ENCODE measurements at places on chromosomes 12 and 14.

DNA sequence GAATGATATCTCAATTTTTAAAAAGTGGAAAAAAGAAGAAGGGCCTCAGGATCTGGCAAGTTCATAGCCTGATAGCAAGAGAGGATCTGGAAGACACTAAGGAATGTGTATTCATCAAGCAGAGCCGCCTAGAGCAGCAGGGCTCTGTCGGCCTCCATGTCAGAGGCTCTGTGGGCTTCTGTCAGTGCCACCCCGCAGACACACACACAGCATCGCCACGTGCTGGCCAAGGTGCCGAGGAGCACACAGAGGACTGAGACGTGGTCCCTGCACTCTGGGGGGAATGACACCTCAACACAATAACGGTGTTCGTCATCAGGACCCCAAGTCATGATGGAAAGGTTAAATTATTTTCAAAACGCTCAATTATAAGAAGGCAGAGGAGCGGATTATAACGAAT is 21.3 kb upstream of the PRMT8 start:
- no peak for DNase-seq

DNA sequence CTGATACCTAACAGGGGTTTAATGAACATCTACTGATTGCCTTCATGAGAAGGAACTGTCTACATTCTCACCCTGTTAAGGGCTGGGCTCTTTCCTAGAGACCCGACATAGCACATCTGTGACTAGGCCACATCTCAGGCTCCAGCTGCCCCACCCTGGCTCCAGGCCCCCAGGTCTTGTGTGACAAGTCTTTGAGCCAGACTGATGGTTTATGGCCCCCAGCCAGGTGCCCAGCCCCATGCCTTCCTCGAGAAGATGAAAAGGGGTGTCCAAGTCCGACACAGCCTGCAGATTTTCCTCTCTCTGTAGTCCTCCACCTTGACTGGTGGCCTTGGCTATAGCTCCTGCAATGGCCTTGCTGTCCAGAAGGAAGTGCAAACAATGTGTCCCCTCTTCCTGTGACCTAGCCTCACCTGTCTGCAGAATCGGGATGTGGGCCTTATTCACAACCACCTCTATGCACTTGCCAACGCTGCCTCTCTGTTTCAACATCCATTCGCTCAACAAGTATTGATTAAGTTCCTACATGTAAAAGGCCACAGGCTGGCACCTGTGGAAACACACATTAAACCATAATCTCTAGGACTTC is 4.2 kb downstream of the ACTN1 start:
- no peak for DNase-seq

- no peak for DNase-seq
These were observed 159.6 kb downstream of the PLCZ1 start for GRCh38 chr12:18578191-18578590.

- no peak for DNase-seq
These were observed 13.0 kb upstream of the DPF3 start for GRCh38 chr14:72906879-72907278.

DNA sequence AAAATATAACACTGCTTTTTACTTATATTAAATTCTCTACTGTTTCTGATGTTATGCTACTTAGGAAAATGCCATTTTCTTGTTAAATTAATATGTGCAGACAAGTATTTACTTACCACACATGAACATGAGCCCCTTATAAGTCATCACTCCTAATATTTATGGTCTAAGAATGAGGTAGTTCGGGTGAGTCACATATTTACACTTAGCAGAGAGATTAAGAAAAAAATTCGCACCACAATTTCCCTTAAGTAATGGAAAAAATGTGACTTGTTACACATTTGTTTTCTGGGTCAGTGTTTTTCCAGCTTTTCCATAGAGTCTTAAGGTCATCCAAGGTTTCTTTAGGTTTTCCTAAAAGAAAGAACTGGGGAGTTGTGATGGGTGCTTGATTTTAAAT is 68.3 kb downstream of the RERG start:
- DNase-seq: no peak

DNA sequence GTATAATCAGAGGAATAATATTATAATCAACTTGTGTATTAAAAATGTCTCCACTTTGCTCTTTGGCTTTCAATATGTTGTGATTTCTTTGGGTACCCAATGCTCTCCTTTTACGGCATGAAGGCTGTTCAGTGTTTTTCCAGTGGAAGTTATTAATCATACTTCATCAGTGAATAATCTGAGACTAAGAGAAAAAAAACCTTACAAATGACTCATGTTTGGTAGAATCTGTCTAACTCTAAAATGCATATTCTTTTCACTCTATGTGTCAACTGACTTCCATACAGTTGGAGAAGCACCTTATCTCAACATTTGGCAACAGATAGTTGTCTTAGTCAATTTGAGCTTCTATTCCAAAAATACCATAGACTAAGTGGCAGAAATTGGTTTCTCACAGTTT is 82.2 kb downstream of the PTPRO start:
- no peak for DNase-seq

- no peak for DNase-seq
These were observed 222.4 kb upstream of the AMIGO2 start for GRCh38 chr12:47302111-47302671.

DNA sequence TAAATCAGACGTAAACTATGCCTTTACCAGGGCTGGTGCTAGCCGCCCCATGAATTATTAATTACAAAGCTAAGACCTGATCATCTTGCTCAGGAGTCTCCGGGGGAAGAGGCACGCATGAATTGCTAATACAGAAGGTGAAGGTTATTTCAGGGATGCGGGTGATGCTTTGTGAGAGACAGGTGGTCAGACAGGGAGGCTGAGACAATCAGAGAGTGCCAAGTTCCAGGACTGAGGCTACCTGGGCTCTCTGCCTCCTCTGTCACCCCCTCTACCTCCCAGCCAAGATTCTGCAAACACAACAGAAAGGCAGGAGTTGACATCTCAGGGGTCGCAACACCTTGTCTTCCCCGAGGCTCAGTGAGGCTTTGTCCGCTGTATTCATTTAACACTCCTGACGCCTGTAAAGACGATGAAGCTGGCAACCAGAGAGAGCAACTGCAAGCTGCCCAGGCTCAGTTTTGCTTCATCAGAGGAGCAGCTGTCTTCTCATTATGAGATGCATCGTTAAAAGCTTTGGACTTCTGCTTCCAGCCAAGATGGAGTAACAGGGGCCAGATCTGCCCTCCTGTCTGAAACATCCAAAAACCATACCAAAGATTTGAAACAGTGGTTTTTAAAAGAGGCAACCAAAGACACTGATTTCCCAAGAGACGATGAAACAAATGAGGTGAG is 46.6 kb downstream of the PRIMA1 start:
- no peak for DNase-seq

GRCh38 chr12:95037906-95038305 is 34.4 kb upstream of the NDUFA12 start:
- peak; percentile 13 for DNase-seq

DNA sequence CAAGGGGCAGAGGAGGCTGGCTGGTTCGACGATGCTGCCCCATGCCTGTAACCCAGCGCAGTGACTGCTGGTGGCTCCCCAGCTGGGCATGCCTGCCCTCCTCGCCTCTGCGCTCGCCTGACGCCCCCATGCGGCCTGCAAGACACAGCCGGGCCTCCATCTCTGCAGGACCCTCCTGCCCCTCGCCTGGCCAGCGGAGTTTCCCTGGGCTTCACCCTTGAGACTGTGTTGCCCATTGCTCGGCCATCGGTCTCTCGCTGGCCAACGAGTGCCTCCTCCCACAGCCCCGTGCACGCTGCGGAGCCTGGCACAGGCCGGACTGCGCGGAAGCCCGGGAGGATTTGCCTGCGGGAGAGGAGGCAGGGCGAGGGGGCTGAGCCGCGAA is 17.6 kb downstream of the ASPG start:
- DNase-seq: no peak

DNA sequence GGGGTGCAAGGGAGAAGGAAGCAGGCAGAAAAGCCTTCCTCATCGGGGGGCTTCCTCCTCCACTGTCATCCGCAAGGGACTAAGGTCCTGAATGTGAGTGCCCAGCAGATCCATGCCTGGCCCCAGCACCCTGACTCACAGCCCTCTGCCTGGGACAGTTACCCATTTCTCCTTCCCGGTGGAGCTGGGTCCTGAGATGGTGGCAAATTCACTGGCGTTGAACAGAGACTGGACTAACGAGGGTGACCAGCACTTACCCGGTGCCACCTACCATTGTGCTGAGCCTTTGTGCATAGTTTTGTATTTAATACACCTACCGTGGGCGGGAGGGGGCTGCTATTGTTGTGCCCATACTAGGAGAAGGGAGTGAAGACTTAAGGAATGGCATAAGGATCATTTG is 30.9 kb upstream of the PLEKHG6 start:
- no peak for DNase-seq

DNA sequence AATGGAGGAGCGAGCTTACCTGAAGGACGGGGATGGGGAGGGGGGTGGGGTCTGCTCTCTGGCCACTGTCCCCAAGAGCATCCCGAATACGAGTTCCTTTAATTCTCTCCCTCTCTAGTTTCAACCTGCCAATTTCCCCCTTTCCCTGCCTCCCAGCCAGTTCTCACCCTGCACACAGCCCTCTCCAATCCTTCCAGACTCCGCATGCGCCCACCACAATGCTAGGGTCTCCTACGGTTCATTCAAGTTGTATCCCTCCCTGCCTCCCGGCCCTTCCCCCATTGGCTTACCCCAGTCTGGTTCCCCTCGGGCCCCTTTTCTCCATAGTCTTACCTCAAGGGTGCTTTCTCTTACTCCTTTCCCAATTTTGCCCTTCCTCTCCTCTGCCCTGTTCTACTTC is 708 bp upstream of the IGFBP6 start:
- no peak for DNase-seq

DNA sequence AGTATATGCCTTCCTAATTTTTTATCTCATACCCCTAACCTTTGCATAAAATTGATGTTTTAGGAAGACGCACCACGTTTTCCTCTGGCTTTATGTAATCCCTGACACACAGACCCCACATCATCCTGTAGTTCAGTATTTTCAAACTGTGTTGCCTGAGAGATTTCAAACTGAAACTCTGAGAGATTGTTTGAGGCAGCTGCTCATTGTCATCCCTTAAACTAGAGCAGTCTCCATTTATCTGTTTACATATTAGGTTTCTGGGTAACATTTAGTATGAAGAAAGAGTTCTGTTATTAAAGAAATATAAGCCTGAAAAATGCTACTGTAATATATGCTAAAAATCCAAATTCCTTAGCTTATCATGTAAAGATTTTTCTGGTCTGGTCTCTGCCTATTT is 24.3 kb downstream of the MNAT1 start:
- DNase-seq: no peak

DNA sequence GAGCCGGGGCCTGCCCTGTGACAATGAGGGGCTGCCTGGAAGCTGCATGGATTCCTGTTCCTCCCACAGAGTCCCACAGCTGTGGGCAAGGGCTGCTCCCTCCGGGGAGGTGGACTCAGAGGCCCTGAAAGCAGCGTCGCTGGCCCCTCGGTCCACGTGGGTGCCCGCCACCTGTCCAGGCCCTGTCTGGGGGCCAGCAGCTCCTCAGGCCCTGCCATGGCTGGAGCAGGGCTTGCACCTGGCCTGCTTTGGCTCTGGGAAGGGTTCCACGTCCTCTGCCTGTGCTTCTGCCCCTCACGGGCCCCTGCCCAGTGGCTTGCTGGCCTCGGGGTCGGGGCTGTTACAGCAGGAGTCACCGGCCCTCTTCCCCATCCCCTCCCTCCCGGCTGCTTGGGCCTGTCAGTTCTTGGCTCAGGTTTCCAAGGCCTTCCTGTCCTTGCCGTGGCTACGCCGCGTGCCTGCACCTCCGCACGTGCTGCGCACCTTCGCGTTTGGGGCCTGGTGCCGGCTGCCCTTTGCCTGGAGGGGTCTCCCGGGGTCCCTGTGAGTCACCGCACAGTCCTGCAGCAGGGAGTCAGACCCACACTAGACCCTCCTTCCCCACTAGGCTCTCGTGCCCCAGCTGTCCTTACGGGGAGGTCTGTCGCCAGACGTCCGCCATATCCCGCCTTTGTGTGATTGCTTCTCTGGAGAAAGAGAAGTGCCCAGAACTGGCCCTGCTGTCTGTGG is 5.8 kb downstream of the FBRSL1 start:
- DNase-seq: no peak

GRCh38 chr12:10175846-10176636 is 2.8 kb upstream of the TMEM52B start:
- no peak for DNase-seq

DNA sequence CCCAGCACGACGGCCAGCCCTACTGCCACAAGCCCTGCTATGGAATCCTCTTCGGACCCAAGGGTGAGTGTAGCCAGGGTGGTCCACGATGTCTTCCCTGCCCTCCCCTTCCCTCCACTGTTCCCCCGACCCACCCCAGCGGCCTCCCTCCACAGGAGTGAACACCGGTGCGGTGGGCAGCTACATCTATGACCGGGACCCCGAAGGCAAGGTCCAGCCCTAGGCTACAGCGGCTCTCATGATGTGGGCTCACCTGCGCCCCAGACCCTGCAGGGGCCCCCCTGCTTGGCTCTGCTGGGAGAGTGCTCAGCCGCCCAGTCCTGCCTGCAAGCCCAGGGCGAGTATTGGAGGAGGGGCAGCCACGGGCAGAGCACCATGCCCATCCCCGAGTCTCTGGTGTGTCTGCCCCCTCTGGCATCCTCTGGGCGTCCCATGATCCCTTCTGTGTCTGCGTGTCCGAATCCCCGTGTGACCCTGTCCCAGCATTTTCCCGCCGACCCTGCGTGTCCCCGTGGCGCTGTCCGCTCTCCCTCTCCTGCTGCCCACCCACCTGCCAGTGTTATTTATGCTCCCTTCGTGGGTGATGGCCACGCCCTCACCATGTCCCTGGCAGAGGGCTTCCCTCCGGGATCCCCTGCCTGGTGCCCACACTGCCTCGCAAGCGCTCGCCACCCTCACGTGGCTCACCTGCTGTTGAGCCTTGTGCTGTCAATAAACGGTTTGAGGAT is 5.0 kb downstream of the CRIP2 start:
- DNase-seq: no peak

DNA sequence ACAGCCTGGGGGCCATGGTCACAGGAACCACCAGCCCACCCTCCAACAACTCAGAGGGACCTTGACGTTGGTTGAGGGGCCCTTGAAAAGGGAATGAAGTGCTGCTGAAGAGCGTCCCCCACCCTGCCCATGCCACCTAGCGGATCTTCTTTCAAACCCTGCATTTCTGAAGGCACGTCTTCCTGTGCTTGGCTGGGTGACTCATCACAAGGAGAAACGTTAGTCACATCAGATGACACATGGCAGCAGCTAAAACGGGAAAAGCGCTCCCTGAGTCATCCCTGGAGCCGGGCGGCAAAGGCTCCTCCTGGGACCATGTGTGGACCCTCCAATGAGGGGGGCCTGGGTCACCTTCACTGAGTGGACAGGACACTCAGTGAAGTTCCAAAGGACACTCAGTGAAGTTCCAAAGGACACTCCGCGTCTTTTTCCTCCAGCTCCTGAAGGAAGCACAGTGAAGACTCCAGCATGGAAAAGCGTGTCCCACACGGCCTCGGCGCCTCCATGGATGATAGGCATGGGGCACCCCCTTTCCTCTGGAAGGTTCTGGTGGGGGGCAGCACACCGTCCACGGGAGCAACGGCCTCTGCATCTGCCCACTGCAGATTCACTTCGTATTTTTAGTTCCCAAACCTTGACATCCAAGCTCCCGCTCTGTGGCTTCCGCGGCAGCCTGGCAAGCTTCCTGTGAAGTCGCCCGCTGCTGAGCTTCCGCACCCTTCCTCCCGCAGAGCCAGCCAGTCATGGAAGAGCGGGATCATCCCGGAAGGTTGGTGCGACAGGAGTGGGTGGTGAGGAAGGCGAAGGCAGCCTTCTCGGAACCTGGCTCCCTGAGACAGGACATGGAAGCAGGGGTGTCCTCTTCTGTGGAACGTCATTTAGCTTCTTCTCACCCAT is 383.4 kb downstream of the VRK1 start:
- DNase-seq: no peak
